ENCODE measurements at places on chromosomes 12 and 14.

DNA sequence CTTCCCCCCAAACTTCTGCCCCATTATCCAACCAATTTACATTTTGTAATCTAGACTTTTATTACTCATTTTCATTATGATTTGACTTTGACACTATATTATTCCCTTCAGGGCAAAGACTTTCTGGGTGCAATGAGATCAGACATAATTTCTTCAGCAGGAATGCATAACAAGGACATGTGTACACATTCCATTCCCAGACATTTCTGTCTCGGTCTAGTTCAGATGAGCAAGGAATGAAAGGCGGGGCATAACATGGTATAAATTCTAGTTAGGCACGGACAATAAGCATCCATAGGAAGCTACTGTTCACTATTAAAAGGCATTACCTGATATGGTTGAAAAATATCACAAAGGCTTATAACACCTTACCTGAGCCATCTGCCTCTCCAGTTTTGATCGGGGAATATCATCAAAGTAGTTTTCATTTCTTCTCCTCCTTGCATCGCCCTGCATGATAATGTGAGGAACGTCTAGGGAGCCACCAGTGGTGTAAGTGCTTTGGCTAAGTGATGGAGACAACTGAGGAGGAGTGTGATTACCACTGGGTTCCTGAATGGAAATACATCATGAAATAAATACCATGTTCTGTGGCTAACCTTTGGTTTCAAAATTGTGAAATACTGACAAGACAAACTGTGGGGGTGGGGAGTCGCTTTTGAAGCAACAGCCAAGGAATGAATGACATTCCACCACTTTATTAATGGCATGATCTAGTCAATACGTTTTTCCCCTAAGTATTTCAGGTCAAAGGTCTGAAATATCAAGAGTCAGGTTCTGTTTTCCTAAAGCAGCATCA lies 183.9 kb downstream of the APAF1 start:
- no peak for DNase-seq

GRCh38 chr12:16224196-16224595 lies 53.3 kb downstream of the SLC15A5 start:
- DNase-seq = no peak

DNA sequence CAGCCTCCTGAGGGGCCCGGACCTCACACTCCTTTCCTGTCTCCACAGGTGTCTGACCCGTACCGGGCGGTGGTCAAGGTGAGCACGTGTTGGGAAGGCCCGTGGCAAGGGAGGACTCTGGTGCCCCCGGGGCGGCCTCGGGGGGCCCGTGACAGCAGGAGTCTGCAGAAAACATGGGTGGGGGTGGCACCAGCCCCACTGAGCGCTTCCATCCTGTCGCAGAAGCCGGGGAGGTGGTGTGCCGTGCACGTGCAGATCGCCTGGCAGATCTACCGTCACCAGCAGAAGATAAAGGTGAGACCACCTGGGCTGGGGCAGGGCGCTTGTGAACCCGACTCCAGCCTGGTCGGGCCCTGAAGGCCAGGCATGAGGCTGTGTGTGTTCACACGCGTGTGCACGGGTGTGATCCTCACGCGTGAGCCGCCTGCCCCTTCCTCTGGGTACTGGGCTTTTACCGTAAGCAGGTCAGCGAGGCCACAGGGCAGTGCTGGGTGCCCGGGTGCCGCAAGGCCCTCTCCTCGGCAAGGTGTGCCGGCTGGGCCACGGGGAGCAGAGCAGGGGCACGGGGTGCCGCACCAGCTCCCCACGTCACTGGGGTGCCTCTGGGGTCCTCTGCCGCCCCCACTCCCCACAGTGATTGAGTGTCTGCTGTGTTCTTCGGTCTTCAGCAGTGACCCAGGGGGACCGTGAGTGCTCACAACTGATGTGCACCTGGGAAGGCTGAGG lies 35.9 kb downstream of the LRCOL1 start:
- DNase-seq = no peak

DNA sequence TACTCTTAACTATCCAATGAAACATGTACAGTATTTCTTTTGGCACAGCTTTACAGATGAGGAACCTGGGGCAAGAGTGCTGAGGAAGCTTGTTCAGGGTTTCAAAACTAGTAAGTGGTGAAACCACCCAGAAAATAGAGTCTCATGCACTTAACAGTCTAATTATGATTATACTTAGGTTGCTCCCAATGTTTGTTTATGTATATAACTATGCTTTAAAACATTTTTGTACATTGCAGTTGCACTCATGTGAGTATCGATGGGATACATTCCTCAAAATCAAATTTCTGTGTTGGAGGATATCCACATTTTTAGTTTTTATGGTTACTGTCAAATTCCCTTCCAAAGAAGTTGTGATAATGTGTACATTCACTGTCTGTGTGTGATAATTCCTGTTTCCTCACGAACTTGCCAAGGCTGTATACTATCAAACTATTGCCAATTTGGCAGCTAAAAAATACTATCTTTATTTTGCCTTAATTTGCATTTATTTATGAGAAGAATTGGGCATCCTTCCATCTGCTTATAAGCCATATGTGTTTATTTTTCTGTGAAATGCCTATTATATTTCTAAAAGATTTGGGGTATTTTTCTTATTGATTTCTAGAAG lies 143.9 kb upstream of the SSTR1 start:
- no peak for DNase-seq

DNA sequence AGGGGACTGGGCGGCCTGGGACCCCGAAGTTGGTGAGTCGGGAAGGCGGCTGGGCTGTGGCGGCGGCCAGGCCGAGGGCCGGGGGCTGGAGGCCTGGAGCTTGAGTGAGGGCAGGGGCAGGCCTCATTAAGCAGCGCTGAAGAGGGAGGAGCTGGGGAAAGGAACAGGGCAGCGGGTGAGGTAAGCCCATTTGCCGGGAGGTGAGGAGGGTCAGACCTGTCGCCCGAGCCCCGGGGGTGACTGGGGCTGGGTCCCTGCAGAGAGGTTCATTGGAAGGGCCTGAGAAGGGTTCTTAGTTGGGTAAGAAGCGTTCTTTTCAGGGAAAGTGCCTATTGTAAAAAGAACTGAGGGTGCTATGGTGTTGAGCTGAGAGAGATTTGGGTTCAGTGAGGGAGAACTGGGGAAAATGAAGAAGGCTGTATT lies 441 bp downstream of the RAB5B start:
- DNase-seq = no peak

DNA sequence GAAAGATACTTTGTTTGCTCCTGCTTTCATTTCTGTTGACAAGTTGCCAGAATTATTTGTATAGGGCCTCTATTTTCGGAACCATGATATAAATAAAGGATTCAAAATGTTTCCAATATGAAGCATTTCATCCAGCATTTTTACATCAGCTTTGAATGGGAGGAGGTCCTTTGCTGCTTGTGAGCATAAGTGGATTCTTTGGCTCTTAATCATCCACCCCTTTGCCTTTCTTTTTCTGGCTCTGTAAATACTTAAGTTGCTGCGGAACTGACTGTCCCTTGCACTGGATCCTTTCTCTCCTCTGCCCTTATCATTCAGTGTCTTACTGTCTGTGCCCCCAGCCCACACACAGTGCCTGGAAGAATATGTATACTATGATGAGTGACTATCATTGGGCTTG lies 357.3 kb upstream of the RGS6 start:
- no peak for DNase-seq

DNA sequence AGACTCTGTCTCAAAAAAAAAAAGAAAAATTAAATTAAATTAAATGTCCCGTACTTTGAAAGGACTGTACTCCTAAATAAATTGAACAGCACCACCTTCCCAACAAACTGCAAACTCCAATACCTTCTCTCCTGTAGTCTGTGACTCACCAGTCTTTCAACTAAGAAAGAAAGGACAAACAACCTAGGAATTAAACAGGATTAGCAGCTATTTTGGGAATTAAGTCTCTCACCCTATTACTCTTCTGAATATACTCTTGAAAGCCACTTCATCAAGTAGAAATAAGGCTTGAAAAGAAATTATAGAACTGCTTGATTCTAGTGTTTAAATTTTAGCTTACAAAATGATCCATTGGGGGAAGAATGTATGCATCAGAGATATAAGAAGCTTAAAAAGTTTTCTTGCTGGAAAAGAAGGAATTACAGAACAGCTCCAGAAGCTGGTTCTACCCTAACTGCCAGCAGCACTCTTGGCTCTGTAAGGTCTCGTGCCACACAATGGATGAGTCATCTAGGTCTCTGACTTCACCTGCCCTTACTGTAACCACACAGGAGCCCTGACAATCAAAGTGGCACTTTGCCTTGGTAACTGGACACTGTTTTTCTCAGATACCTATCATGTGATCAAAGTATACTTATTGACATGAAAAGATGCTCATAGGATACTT lies 57.0 kb upstream of the CERS5 start:
- no peak for DNase-seq

GRCh38 chr12:101773650-101774162 lies 34.4 kb upstream of the SYCP3 start:
- DNase-seq = peak; percentile 25

- peak; percentile 71 for DNase-seq
Measured at GRCh38 chr12:95547522-95548055, 3.7 kb downstream of the USP44 start.

GRCh38 chr14:92728759-92729364 lies 19.6 kb downstream of the LGMN start:
- no peak for DNase-seq

DNA sequence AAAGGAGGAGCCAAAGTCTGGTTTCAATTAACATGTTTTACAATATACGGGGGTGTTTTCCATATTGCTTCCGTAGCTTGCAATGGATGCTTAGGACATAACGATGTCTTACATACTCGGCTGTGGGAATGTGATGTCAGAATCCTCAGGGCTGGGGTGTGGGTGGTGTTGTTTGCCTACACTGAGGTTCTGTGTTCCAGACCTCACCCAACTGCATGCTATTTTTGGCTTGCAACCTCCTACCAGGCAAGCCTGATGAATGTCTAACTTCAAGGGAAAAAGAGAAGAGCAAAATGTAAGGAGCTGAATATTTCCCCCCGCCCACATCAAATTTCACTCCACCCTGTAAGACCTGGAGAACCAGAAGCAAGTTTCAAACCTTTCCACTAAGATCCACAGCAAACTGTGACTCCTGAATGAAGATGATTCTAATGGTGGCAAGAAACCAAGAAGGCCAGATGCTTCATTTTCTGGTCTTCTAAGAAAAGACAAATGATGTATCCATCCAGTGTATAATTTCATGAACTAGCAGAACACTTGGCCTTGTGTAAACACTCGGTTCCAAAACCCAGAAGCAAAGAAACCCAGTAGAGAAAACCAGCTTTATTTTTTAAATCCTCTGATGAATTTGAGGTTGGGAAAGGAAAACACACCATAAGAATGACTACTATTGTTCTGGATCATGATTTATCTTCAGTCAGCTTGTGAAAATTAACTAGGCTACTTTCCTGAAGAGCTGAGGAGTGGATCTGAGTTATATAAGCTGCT lies 227.9 kb downstream of the DACT1 start:
- no peak for DNase-seq

- DNase-seq = no peak
Measured at GRCh38 chr12:111175396-111176094, 193.3 kb downstream of the PHETA1 start.

GRCh38 chr14:76996563-76997146 lies 31.9 kb downstream of the IRF2BPL start:
- DNase-seq = no peak

DNA sequence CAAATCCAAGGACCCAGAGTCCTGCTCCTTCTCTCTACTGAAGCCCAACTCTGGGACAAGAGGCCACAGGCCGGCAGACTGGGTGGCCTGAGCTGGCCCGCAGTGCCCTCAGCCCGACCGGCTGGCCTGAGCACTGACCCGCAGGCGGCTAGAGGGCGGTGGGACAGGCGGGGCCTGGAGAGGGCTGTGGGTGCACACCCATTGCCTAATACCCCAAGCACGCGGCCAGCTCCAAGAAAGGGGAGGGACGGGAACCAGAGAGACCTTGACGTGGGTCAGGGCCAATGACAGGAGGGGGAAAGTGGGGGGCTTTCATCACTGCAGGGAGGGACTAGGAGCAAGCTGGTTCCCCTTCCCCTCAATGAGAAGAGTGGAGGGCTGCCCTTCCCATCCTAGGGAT lies 2.0 kb upstream of the WNT10B start:
- no peak for DNase-seq

- no peak for DNase-seq
Measured at GRCh38 chr12:51076236-51076930, 7.0 kb downstream of the CSRNP2 start.

- DNase-seq = no peak
Measured at GRCh38 chr12:45518291-45519235, 210.9 kb upstream of the ARID2 start.

- DNase-seq = no peak
Measured at GRCh38 chr12:41801261-41801660, 343.4 kb downstream of the GXYLT1 start.

- DNase-seq = no peak
Measured at GRCh38 chr12:89948271-89949175, 239.9 kb upstream of the ATP2B1 start.

GRCh38 chr14:95713596-95714371 lies at the start of gene TCL1A:
TCL1A (minus strand) TSS chr14:95714125; CDS start chr14:95714066, 59 bp downstream.
- DNase-seq = no peak

- peak; percentile 98 for DNase-seq
Measured at GRCh38 chr12:104456950-104457745, 400 bp downstream of the CHST11 start.

GRCh38 chr14:34119107-34119858 lies 168.4 kb upstream of the EGLN3 start:
- DNase-seq = no peak

DNA sequence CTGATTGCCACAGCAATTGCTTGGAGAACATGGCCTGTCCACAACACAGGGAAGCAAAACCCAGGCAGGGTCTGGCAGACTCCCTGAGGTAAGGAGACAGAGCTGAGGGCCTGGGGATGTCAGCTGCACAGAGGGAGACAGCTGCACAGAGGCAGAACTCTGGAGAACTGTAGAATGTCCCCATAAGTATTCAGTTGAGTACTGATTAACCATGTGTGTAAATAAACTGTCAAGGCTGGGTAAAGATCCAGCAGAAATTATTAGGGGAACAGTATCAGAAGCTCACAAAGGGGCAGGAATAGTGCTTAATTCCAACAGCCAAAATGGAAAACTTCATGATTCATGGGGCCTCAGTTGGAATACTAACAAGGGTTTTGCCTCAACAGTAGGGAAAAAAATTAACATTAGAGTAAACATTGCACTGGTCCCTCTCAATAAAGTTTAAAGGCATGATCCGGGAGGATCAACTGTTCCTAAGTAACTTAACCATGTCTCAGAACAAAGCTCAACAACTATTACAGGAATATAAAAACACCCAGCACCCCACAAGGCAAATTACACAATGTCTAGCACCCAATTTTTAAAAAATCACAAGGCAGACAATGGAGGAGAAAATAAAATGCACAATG lies 201.3 kb upstream of the RASSF8 start:
- no peak for DNase-seq

All from right kidney (tissue), 9 donors.